ENCODE measurements at places on chromosomes 2 and 18.

- H3K27ac ChIP-seq, result no peak overlapping the region
- no peaks in the 10 kb centered on the region for H3K4me1 ChIP-seq
- H3K4me3 ChIP-seq, result no peak overlapping the region
These were observed 24.0 kb downstream of the DTNA start for GRCh38 chr18:34734056-34734455.

DNA sequence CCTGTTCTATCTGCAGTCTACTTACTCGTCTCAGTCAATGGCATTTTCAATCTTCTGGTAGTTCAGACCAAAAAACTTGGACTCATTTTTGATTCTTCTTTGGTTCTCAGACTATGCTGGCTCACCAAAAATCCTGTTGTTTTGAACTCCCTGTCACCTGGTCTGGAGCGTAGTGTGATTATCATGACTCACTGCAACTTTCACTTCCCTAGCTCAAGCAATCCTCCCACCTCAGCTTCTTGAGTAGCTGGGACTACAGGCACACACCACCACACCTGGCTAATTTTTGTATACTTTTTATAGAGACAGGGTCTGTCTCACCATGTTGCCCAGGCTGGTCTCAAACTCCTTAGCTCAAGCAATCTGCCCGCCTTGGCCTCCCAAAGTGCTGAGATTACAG is 163.3 kb upstream of the CDH7 start:
- H3K27me3 ChIP-seq, result no peaks in the 10 kb centered on the region
- DNase-seq, result no peak
- H3K4me1 ChIP-seq, result no peaks in the 10 kb centered on the region
- no peak overlapping the region for H3K4me3 ChIP-seq
- no peak overlapping the region for H3K27ac ChIP-seq
- no peaks in the 10 kb centered on the region for H3K36me3 ChIP-seq

DNA sequence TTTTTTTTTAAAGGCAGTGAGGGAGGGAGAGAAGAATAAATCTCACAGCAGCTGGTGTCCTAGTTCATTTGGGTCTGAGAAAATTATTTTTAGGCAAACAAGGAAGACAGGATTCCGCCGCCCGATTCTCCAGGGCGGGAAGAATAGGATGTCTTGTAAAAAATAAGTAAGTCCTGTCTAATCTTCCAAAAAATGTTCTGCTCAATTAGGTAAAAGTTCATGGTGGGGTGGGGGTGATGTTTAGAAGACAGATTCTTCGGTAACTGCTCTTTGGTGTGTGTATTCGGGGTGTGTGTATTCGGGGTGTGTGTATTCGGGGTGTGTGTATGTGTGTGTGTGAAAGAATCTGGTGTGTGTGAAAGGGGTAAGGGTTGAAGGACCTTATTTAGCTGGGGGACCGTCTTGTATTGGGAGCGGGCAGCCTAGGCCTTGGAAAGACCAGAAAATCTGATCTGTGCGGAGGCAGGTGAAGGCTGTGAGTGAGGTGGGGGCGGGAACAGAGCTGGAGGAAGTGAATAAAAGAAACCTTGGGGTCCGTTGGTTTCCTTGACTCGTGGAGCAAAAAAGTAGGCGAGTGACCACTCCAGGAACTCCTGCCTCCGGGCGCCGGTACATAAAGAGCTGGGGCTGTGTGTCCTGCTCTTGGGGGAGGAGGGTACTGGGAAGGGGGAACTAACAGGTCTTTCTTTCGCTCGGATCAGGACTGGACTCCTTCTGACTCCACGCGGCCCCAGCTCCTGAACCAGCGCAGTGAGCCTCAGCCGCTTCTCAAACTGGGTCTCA is 4.4 kb upstream of the PAX3 start:
- H3K4me3 ChIP-seq, result no peak overlapping the region
- H3K36me3 ChIP-seq, result no peaks in the 10 kb centered on the region
- DNase-seq, result no peak
- H3K4me1 ChIP-seq, result peaks cover 4% of the 10 kb centered on the region

GRCh38 chr2:214038186-214038585 is 372.7 kb upstream of the VWC2L start:
- no peak overlapping the region for H3K27ac ChIP-seq
- no peak for DNase-seq
- H3K4me3 ChIP-seq, result no peak overlapping the region
- H3K36me3 ChIP-seq, result no peaks in the 10 kb centered on the region

GRCh38 chr18:35117372-35117771 is 76.2 kb downstream of the MAPRE2 start:
- H3K36me3 ChIP-seq, result no peaks in the 10 kb centered on the region
- no peaks in the 10 kb centered on the region for H3K27me3 ChIP-seq
- H3K27ac ChIP-seq, result no peak overlapping the region
- no peaks in the 10 kb centered on the region for H3K4me1 ChIP-seq
- no peak for DNase-seq

GRCh38 chr2:2704428-2705090 is 373.5 kb upstream of the MYT1L start:
- H3K4me3 ChIP-seq, result no peak overlapping the region
- no peaks in the 10 kb centered on the region for H3K36me3 ChIP-seq
- H3K27ac ChIP-seq, result no peak overlapping the region
- DNase-seq, result no peak
- peaks cover 5% of the 10 kb centered on the region for H3K4me1 ChIP-seq
- no peaks in the 10 kb centered on the region for H3K27me3 ChIP-seq

DNA sequence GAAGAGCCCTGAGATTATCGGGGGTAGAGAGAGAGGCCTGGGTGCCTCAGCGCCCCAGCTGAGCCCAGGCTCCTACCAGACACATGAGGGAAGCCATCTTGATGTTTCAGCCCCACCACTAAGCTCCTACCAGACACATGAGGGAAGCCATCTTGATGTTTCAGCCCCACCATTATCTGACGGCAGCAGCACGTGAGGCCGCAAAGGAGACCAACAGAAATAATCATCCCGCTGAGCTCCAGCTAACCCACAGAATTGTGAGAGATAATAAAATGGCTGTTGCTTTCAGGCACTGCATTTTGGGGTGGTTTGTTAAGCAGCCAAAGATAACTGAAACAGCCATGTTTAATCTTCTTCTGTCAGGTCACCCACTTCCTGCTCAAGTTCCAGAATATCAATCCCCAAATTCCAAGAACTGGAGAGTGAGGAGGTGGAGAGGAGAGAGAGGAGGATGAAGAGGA is 29.3 kb upstream of the SOS1 start:
- H3K36me3 ChIP-seq, result no peaks in the 10 kb centered on the region
- no peaks in the 10 kb centered on the region for H3K4me1 ChIP-seq
- DNase-seq, result no peak
- no peaks in the 10 kb centered on the region for H3K27me3 ChIP-seq

DNA sequence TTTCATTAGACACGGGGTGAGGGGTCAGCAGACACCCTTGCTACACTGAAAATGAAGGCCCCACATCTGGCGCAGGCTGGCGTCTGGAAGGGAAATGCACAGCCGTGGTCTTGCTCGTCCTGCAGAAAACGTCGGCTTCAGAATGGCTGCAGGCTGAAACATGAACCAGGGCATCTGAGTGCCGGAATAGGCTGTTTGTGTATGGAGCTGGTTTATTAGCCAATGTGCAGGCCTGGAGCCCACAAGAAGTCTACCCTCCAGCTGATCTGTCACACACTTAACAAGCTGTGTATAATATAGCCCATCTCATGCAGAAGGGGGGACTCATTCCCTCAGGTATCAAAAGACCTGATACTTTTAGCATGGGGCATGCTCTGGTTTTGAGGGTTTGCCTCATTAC is 153.4 kb upstream of the SOX11 start:
- H3K36me3 ChIP-seq, result no peaks in the 10 kb centered on the region
- H3K27me3 ChIP-seq, result no peaks in the 10 kb centered on the region
- 0 out of 2 replicates have a peak, but pooled peaks cover 3% of the 10 kb centered on the region for H3K4me1 ChIP-seq
- no peak overlapping the region for H3K4me3 ChIP-seq
- H3K27ac ChIP-seq, result no peak overlapping the region

- H3K27ac ChIP-seq, result no peak overlapping the region
- H3K27me3 ChIP-seq, result no peaks in the 10 kb centered on the region
- H3K4me1 ChIP-seq, result no peaks in the 10 kb centered on the region
- no peak for DNase-seq
These were observed 61.8 kb downstream of the NXPH2 start for GRCh38 chr2:138718405-138718804.

GRCh38 chr18:31538837-31539236 is 40.9 kb downstream of the DSG2 start:
- DNase-seq, result no peak
- no peak overlapping the region for H3K4me3 ChIP-seq
- no peaks in the 10 kb centered on the region for H3K27me3 ChIP-seq
- H3K27ac ChIP-seq, result no peak overlapping the region
- H3K36me3 ChIP-seq, result peaks cover 30% of the 10 kb centered on the region
- no peaks in the 10 kb centered on the region for H3K4me1 ChIP-seq

DNA sequence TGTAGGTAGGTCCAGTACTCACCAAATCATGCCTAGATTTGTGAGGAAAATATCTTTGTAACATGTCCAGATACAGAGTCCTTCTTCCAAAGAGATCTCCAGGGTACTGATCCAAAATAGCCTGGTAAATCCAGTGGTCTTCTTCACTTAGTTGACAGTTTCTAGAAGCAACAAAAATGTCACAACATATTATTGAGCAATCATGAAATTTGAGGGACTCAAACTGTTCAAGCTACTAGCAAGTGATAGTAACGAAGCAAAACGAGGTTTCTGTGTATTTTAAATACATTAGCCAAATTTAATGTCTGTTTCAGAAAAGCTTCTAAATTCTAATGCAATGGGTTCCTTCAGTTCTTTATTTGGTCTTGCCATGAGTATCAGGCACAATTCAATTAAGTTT is 142.8 kb downstream of the CCDC148 start:
- no peak overlapping the region for H3K27ac ChIP-seq
- DNase-seq, result no peak
- H3K4me1 ChIP-seq, result peaks cover 2% of the 10 kb centered on the region
- H3K36me3 ChIP-seq, result no peaks in the 10 kb centered on the region

DNA sequence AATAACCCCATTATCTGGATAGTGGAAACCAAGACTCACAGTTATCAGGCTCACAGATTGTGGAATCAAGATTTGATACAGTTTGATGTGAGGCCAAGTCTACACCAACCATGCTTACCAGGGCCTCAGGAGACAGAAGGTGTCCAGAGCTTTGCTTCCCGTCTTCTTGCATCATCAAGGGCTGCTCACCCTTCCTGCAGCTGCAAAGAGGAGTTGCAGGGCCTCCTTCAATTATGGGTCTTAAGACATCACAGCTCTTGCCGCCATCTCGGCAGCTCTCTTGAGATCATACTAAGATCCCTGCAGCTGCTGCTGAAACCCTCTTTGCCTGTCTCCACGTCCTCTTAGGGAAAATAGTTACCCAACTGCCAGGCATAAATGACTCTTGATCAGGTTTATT is 176.0 kb downstream of the MGAT5 start:
- no peak for DNase-seq
- no peaks in the 10 kb centered on the region for H3K36me3 ChIP-seq
- no peak overlapping the region for H3K27ac ChIP-seq

- no peaks in the 10 kb centered on the region for H3K4me1 ChIP-seq
- DNase-seq, result no peak
- no peak overlapping the region for H3K4me3 ChIP-seq
- no peak overlapping the region for H3K27ac ChIP-seq
These were observed 147.5 kb upstream of the BCL2L11 start for GRCh38 chr2:110973262-110973661.

- H3K27ac ChIP-seq, result no peak overlapping the region
- no peaks in the 10 kb centered on the region for H3K27me3 ChIP-seq
- no peak for DNase-seq
- H3K4me1 ChIP-seq, result no peaks in the 10 kb centered on the region
- H3K4me3 ChIP-seq, result no peak overlapping the region
These were observed 30.6 kb downstream of the SEPTIN10 start for GRCh38 chr2:109582928-109583895.

GRCh38 chr18:54086863-54087262 is 137.6 kb downstream of the MBD2 start:
- H3K27ac ChIP-seq, result no peak overlapping the region
- H3K36me3 ChIP-seq, result no peaks in the 10 kb centered on the region
- no peaks in the 10 kb centered on the region for H3K27me3 ChIP-seq
- no peak overlapping the region for H3K4me3 ChIP-seq
- 0 out of 2 replicates have a peak, but pooled peaks cover 2% of the 10 kb centered on the region for H3K4me1 ChIP-seq
- DNase-seq, result no peak

DNA sequence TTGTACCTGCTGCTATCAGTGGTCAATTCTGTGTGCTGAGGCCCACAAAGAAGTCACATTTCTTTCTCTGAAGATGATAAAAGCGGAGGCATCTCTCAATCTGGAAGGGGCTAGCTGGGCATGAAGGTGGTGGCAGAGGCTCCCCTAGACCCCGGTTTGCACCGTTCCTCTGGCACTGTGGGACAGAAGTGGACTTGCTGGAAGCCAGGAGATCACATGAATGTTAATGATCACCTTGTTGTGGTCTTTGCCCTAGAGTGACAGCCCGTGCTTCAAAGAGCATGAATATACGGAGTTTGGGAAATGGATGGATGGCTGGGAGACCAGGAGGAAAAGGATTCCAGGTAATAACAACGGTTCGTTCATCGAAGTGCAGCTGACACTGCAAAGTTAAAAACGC is 20.2 kb downstream of the ALLC start:
- no peak overlapping the region for H3K27ac ChIP-seq
- no peaks in the 10 kb centered on the region for H3K36me3 ChIP-seq
- no peak overlapping the region for H3K4me3 ChIP-seq
- DNase-seq, result no peak
- no peaks in the 10 kb centered on the region for H3K27me3 ChIP-seq

GRCh38 chr2:134391751-134392160 is 137.9 kb downstream of the MGAT5 start:
- no peaks in the 10 kb centered on the region for H3K4me1 ChIP-seq
- H3K27me3 ChIP-seq, result no peaks in the 10 kb centered on the region
- DNase-seq, result no peak
- no peaks in the 10 kb centered on the region for H3K36me3 ChIP-seq
- H3K4me3 ChIP-seq, result no peak overlapping the region

DNA sequence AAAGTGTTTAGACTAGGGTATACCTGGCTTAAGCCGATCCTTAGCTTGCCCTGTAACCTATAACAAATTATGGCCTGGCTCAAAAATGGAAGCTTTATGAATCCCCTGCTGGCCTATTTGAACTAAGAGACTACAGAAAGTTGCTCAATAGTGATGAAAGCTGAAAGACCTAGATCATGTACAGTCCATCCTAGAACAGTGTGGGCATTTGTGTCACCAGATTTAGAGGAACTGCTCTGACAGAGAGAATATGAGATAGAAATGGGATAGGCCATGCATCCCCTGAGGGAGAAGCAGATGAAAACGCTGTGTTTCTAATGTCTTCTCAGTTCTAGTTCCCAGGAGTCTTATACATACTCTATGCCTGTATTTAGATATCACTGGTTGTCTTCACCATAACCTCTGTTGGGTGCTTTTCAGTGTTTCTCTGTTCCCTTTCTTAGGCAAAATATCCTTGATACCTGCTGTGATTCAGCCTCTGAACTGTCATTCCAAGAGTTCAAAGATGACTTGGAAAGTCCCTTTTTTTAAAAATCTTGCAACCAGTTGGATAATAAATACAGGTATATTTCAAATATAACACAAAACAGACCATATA is 246.9 kb upstream of the SLC39A10 start:
- peaks cover 3% of the 10 kb centered on the region for H3K4me1 ChIP-seq
- H3K27me3 ChIP-seq, result no peaks in the 10 kb centered on the region
- no peaks in the 10 kb centered on the region for H3K36me3 ChIP-seq
- H3K4me3 ChIP-seq, result no peak overlapping the region
- DNase-seq, result no peak

- no peak overlapping the region for H3K4me3 ChIP-seq
- no peak for DNase-seq
- H3K27me3 ChIP-seq, result no peaks in the 10 kb centered on the region
These were observed 540.6 kb downstream of the RIT2 start for GRCh38 chr18:42574871-42575270.
